ENCODE measurements at places on chromosomes 2 and 18.

DNA sequence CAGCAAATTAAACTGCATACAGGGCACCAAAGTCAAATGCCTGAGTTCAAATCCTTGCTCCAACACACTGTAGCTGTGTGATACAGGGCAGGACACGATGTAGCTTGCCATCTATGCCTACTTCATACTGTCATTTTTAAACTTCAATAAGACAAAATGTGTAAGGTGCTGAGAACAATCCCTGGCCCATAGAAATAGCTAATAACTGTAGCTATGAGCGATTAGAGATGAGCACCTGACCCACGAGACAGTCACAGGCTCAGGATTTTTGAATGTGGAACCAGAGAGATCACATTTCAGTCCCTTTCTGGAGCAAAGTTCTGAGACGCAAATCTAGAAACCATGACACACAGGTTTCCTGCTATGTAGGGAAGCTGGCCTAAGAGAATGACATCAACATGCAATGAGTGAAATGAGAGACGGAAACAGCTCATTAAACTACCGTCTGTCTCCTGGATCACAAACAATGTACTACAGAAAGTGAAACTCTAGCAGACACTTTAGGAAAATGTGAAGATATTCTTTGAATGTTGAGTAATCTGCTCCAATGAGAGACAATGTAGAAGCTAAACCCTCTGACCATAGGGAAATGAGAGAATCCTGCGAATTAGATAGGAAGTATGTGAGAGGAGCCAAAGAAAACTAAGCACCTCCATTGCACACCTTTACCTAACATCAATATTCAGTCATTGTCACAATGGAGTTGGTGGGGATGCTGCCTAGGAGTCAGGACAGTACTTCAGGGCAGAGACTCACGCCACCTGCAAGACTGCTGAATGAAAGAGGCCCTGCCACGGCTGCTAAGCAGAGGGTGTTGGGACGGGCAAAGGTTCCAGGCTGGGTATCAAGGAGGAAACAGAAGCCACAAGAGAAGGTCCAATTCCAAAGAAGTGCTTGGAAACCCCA, 25.5 kb downstream of the B4GALT6 start:
- DNase-seq = no peak

GRCh38 chr2:236959036-236959435, 126.7 kb upstream of the COPS8 start:
- DNase-seq = no peak

- no peak for DNase-seq
These were observed 234.8 kb downstream of the CYRIA start for GRCh38 chr2:16430846-16431245.

GRCh38 chr18:58021504-58021903, 22.5 kb upstream of the NEDD4L start:
- no peak for DNase-seq

GRCh38 chr2:7052404-7052803, 135.2 kb downstream of the RNF144A start:
- no peak for DNase-seq

GRCh38 chr18:79914614-79915160, 36.8 kb downstream of the SLC66A2 start:
- no peak for DNase-seq

GRCh38 chr2:24315669-24316068, 44.7 kb downstream of the ITSN2 start:
- DNase-seq = no peak

GRCh38 chr2:188725746-188726360, 248.3 kb upstream of the COL3A1 start:
- no peak for DNase-seq

DNA sequence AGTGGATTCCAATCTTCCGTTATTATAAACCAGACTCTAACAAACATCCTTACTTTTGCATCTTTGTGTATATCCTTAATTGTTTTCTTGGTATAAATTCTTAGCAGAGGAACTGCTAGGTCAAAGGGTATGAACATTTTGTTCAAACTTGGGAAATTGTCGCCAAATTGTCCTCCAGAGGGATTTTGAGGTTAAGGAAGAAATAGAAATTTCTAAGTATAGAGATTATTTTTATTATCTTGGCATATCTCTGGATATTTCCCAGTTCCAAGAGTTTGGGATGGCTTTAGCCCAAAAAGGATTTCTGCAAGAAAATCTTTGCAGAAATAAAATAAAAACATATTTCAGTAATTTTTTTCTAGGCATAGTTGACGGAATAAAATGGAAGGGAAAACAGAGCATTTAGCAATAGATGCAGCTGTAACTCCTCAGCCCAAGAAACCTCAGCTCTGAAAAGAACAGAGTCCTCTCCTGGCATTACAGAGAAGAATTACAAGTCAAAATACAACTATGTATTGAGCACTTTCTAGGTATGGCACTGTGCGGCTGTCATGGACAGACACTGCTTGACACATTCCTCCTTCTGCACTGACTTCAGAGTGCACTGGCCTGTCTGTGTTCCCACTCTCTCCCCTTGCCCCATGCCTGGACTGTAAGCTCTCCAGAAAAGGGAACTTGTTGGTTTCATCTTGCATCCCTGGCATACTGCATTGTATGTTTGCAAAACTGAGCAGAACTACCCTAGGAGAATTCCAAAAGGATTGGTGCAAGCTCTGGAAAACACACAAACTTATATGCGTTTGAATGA, 117.3 kb upstream of the STON1 start:
- DNase-seq = no peak

- no peak for DNase-seq
These were observed 113.1 kb downstream of the GATA6 start for GRCh38 chr18:22282311-22283115.

GRCh38 chr2:215364157-215365155, 52.6 kb downstream of the ATIC start:
- DNase-seq = no peak

GRCh38 chr18:23284629-23285028, 149.3 kb downstream of the CABLES1 start:
- no peak for DNase-seq

DNA sequence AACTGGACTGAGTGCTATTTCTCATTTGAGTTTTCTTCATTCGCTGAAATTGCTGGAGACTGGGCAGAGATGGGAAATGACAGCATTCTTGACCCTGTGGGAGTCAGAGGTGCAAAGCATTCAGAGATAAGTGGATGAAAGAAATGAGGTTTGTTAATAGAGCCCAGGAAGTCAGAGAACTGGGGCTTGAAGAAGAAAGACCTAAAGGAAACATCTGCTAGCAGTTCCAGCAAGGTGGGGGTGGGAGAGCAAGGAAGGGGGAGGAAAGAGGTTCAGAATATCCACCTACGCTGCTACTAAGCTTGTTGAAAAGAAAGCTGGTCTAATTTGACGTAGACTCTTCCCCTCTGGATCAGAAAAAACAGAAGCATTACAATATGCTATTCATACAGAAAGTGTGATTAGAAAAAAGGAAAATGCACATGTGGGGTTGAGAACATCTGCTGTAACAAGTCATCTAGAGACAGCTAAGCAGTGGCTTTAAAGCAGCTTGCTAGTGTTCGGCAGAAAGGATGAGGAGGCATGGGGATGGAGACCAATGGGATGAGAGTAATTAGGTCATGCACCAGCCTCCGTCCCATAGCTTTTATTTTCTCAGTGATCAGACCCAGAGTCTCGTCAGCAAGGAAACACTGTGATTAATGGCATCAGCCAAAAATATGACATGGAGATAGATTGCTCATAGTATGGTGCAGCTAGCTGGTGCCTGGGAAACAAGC, 29.7 kb downstream of the NAB1 start:
- no peak for DNase-seq

- no peak for DNase-seq
These were observed 158.6 kb downstream of the TXNL1 start for GRCh38 chr18:56479841-56480240.

DNA sequence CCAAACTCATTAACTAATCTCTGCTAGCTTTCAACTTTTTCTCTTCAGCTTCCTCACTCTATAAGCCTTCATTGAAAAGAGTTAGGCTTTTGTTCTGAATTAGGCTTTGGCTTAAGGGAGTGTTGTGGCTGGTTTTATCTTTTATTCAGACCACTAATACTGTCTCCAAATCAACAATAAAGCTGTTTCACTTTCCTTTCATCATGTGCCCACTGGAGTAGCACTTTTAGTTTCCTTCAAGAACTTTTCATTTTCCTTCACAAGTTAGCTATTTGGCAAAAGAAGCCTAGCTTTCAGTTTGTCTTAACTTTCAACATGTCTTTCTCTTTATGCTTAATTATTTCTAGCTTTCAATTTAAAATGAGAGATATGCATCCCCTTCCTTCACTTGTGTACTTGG, 271.7 kb upstream of the FSIP2 start:
- no peak for DNase-seq

- DNase-seq = no peak
These were observed 645.0 kb downstream of the IRS1 start for GRCh38 chr2:226154610-226155009.

- no peak for DNase-seq
These were observed 99.3 kb downstream of the ASB1 start for GRCh38 chr2:238525990-238526389.

DNA sequence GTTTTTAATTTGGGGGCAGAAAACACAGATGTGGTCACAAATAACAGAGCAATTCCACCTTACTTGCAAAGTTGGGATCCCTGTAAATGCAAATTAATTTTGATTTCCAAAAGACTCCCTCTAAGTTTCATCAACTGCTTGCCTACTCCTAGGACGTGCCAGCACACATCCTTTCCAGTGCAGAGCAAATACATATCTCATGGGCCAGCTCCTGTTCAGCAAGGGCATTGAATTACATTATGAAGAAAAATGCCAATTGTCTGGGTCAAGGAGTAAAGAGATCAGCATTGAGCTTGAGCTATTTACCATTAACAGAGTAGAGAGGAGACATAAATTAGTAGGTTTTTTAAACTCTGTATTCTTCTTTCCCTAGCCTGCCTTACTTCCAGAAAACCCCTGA, 18.8 kb downstream of the PID1 start:
- DNase-seq = no peak

DNA sequence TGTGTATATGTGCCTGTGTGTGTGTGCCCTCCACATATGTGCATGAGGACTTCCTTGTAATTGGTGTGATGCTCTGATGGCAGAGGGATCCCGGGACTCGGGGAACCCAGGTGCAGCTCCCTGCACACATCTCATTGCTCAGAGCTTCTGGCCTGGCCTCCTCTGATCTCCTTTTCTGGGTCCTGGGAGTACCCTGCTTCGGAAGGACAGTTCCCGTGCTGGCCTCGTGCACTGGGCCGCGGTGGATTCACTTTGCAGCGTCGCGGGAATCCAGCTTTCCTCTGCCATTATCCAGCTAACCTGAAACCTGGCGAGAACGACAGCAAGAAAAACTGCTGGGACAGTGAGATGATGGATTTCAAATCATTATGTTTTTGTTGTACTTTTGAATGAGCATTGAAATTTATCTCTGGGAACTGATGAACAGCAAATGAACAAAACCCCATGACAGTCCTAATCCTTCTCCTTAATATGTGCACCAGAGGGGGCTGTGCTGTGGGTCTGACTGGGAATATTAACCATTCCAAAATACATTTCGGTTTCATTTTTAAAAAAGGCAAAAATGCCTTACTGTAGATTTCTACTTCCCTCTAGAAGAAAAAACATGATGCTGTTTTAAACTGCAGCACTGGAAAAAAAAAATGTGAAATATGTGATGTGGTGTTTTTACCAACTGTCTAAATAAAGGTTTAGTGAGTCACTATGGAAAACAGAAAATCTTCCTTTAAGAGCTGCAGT, 78.2 kb downstream of the PTGR3 start:
- DNase-seq = no peak
